CD4-positive, CD25-positive, alpha-beta regulatory T cell (primary cell): ENCODE measurements at places on chromosomes 11 and 22. TPM values are rescaled to one million over a fixed set of nuclear protein-coding genes. Genes with fewer than 3 reads are reported as not detected.

- H3K4me3 ChIP-seq, result no peak overlapping the region
- no peak overlapping the region for H3K27ac ChIP-seq
- no peaks in the 10 kb centered on the region for H3K27me3 ChIP-seq
- H3K36me3 ChIP-seq, result no peaks in the 10 kb centered on the region
Measured at GRCh38 chr11:73158356-73159051, 16.4 kb upstream of the FCHSD2 start.

GRCh38 chr22:28424427-28425080 lies 255.1 kb downstream of the TTC28 start:
- H3K27ac ChIP-seq, result no peak overlapping the region
- no peaks in the 10 kb centered on the region for H3K36me3 ChIP-seq
- no peak overlapping the region for H3K4me3 ChIP-seq
- H3K4me1 ChIP-seq, result no peaks in the 10 kb centered on the region
- DNase-seq, result no peak
- H3K27me3 ChIP-seq, result no peaks in the 10 kb centered on the region

BUD13 gene
- 14.8 TPM for polyA plus RNA-seq

GRCh38 chr11:73325036-73325981 lies 17.2 kb downstream of the ARHGEF17 start:
- no peaks in the 10 kb centered on the region for H3K4me1 ChIP-seq
- no peak for DNase-seq
- no peak overlapping the region for H3K27ac ChIP-seq
- no peak overlapping the region for H3K4me3 ChIP-seq

GRCh38 chr22:23278883-23279675 lies 98.8 kb downstream of the BCR start:
- no peak overlapping the region for H3K4me3 ChIP-seq
- DNase-seq, result no peak
- H3K27me3 ChIP-seq, result no peaks in the 10 kb centered on the region
- peaks cover 10% of the 10 kb centered on the region for H3K36me3 ChIP-seq

GRCh38 chr11:108715239-108715638 lies 50.4 kb downstream of the DDX10 start:
- H3K4me1 ChIP-seq, result no peaks in the 10 kb centered on the region
- no peak overlapping the region for H3K4me3 ChIP-seq
- H3K36me3 ChIP-seq, result peaks cover 22% of the 10 kb centered on the region

- H3K27me3 ChIP-seq, result no peaks in the 10 kb centered on the region
- H3K4me3 ChIP-seq, result no peak overlapping the region
- no peaks in the 10 kb centered on the region for H3K4me1 ChIP-seq
- H3K27ac ChIP-seq, result no peak overlapping the region
- H3K36me3 ChIP-seq, result peaks cover 74% of the 10 kb centered on the region
Measured at GRCh38 chr11:43410394-43410793, 51.7 kb downstream of the TTC17 start.

DNA sequence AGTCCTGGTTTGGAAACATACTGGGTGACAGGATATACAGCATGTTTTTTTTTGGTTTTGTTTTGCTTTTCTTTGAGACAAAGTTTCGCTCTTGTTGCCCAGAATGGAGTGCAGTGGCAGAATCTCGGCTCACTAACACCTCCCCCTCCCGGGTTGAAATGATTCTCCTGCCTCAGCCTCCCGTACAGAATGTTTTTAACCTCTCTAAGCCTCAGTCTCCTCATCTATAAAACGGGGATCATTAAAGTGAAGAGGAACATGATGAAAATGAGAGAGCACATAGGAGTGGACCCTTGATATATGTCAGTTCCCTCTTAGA lies 28.1 kb upstream of the SCARF2 start:
- DNase-seq, result no peak
- peak overlapping the region; percentile 66 for H3K4me3 ChIP-seq
- H3K4me1 ChIP-seq, result peaks cover 53% of the 10 kb centered on the region
- peaks cover 4% of the 10 kb centered on the region for H3K36me3 ChIP-seq
- peak overlapping the region; percentile 90 for H3K27ac ChIP-seq
- no peaks in the 10 kb centered on the region for H3K27me3 ChIP-seq

DNA sequence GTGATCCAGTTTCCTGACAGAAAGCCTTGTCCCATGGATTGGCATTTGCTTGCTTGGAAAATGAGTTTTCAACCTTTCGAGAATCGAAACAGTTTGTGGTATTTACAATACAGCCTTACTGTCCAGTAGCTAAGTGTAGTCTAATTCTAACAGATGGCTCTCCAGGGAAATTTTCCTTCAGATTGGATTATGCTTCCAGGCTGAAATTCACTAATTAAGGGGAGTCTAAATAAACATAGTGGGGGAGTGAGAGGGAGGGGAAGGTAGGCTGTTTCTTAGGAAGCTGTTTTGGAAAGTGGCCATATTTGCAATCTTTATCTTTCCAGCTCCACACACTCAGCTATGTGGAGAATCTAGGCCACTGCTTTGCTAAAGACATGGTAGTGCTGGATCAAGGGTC lies 81.3 kb downstream of the SYT9 start:
- H3K27me3 ChIP-seq, result peaks cover 2% of the 10 kb centered on the region
- no peaks in the 10 kb centered on the region for H3K4me1 ChIP-seq
- no peak for DNase-seq
- no peak overlapping the region for H3K4me3 ChIP-seq

OR51E2 gene
- not detected for polyA plus RNA-seq

LAYN gene
- polyA plus RNA-seq, result 17.9 TPM

DNA sequence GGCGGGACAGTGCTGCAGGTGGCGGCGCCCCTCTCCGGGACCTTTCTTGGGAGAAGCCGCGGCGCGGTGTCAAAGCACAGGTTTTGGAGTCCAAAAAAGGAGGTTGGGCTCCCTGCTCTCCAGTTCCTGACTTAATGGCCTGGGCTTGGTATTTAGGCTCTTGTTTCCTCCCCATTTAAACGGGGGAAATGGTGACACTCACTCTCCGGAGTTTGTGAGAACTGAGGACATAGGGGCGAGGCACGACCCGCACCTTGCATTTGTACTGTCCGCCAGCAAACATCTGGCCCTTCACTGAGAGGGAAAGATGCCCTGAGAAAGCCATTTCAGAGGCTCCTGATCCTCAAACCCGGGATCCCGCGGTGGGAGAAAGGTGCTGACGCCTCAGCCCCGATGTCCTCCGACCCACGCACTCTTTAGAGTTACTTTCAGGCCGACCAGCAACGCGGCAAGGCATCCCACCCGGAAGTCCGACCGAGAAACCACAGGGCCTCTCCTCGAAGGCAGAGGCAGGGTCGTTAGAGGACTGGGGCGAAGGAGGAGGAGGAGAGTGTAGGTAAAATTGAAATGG lies 2.9 kb upstream of the WDR74 start:
- no peaks in the 10 kb centered on the region for H3K36me3 ChIP-seq
- no peaks in the 10 kb centered on the region for H3K27me3 ChIP-seq
- H3K27ac ChIP-seq, result peak overlapping the region; percentile 99
- DNase-seq, result peak; percentile 40
- peaks cover 34% of the 10 kb centered on the region for H3K4me1 ChIP-seq
- peak overlapping the region; percentile 85 for H3K4me3 ChIP-seq

DNA sequence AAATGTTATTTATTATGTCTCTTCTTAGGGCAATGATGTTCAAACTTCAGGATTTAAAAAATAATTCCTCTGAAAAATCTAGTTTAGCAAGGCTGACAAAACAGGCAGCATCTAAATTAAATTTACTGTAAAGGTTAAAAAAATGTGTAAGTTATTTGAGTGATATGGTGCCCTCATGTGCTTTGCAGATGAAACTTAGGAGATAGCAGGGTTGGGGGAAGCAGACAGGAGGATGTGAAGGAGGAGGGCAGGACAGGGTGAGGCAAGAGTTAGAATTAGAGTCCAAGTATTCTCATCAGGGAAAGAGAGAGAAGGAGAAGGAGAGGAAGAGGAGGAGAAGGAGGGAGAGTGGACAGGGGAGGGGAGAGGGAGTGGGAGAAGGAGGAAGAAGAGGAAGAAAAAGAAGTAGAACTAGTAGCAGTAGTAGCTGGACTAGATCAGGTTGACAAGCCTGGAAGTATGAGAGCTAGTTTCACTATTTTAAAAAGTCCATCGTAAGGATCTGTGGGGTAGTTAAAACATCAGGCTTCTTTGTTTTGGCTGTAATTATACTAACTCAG lies 141.2 kb upstream of the SESN3 start:
- no peaks in the 10 kb centered on the region for H3K36me3 ChIP-seq
- no peak overlapping the region for H3K27ac ChIP-seq

DNA sequence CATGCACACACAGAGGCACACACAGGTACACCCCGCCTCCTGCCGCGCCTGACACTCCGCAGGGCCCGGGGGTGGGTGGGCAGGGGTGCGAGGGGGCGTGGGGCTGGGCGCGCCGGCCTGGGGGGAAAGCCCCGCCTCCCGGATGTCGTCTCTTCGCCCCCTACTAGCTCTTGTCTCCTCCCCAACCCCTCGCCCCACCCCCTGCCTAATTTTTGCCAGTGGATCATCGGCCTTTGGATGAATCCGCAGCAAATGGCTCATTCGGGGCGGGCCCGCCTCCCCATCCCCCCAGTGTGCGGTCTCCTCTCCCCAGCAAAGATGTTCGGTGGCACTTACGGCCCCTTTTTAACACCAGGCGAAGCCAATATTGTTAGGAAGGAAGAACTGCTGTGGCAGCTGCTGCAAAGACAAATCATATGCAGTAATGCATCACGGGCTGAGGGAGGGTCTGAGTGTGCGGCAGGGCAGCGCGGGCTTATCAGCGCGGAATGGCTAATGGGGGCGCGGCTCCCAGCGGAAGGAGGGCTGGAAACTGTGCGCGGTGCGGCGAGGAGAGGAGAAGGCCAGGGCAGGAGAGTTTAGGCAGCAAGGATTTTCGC lies 13.4 kb upstream of the NECTIN1 start:
- H3K4me1 ChIP-seq, result peaks cover 6% of the 10 kb centered on the region
- no peak for DNase-seq
- H3K4me3 ChIP-seq, result no peak overlapping the region
- peaks cover 9% of the 10 kb centered on the region for H3K27me3 ChIP-seq

GUCY1A2 gene
- polyA plus RNA-seq, result not detected

DNA sequence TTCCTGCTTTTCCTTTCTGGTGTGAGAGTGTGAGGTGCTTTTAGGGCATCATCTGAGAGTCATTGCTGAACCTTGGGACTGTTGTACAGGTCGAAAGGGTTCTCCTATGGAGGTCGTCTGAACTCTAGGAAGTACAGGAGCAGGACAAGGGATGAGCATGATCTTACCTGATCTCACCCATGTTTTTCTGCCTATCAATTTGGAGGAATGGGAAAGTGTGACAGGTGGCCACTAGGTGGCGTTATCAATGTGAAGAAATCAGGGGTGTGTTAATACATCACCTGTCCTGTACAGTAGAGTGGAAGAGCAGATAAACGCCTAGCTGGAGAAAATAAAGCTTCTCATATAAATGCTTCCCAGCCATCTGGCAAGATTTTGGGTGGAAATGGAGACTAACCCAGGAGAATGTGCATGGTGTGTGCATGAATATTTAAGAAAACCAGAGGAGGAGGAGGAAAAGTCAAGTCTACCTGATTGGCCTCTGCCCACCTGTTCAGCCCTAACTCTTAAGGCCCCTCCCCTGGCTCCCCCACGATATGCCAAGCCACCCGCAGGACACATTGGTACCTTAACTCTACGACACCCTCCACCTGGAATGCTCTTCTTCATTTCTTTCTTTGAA lies 72.0 kb upstream of the NARS2 start:
- no peak overlapping the region for H3K27ac ChIP-seq
- peak; percentile 63 for DNase-seq
- H3K36me3 ChIP-seq, result no peaks in the 10 kb centered on the region
- H3K4me1 ChIP-seq, result no peaks in the 10 kb centered on the region
- peaks cover 1% of the 10 kb centered on the region for H3K27me3 ChIP-seq

- H3K27ac ChIP-seq, result no peak overlapping the region
- H3K36me3 ChIP-seq, result no peaks in the 10 kb centered on the region
- peaks cover 2% of the 10 kb centered on the region for H3K27me3 ChIP-seq
- no peak for DNase-seq
- H3K4me1 ChIP-seq, result no peaks in the 10 kb centered on the region
Measured at GRCh38 chr11:117523680-117524079, 196.0 kb downstream of the CEP164 start.

GRCh38 chr11:121870206-121871045 lies 245.6 kb downstream of the BLID start:
- H3K4me1 ChIP-seq, result no peaks in the 10 kb centered on the region
- H3K27ac ChIP-seq, result no peak overlapping the region
- H3K36me3 ChIP-seq, result no peaks in the 10 kb centered on the region
- no peak overlapping the region for H3K4me3 ChIP-seq

GRCh38 chr22:36860821-36861659 lies at the start of gene NCF4:
NCF4 (plus strand) TSS chr22:36861006; CDS start chr22:36861172, 166 bp downstream.
- no peaks in the 10 kb centered on the region for H3K27me3 ChIP-seq
- H3K4me1 ChIP-seq, result peaks cover 32% of the 10 kb centered on the region
- peaks cover 15% of the 10 kb centered on the region for H3K36me3 ChIP-seq
- H3K4me3 ChIP-seq, result peak within 1 kb of the TSS; percentile 80
- peak; percentile 25 for DNase-seq

GRCh38 chr22:45804986-45805325 lies 133.3 kb downstream of the ATXN10 start:
- H3K36me3 ChIP-seq, result peaks cover 25% of the 10 kb centered on the region
- H3K4me1 ChIP-seq, result no peaks in the 10 kb centered on the region
- no peak for DNase-seq

- peaks cover 17% of the 10 kb centered on the region for H3K4me1 ChIP-seq
- H3K27ac ChIP-seq, result no peak overlapping the region
- H3K4me3 ChIP-seq, result no peak overlapping the region
- DNase-seq, result no peak
- no peaks in the 10 kb centered on the region for H3K36me3 ChIP-seq
Measured at GRCh38 chr11:64713781-64714363, 9.1 kb downstream of the NRXN2 start.

GRCh38 chr11:34495239-34495723 lies 18.3 kb downstream of the ELF5 start:
- no peak overlapping the region for H3K27ac ChIP-seq
- no peaks in the 10 kb centered on the region for H3K36me3 ChIP-seq
- no peak overlapping the region for H3K4me3 ChIP-seq

C1QTNF5 gene
- not detected for polyA plus RNA-seq

DNA sequence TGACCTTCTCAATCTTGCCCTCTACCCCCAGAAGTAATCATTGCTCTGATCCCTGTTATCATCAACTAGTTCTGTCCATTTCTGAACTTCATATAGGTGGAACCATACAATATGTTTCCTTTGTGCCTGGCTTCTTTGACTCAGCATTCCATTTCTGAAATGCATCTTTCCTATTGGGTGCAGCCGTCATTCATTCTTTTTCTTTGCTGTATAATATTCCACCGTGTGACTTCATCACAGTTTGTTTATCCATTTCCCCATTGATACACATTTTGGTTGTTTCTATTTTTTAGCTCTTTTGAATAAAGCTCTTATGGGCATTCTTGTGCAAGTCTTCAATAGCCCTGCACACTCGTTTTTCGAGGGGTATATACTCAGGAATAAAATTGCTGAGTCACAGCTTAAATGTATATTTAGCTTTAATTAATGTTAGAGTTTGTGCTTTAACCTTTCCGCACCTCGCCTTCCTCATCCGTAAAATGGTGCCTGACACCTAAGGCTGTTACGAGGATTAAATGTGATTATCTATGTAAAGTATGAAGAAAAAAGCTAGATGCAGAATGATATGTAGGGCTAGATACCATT lies 491.6 kb downstream of the MIAT start:
- peaks cover 3% of the 10 kb centered on the region for H3K27me3 ChIP-seq
- no peak for DNase-seq
- H3K36me3 ChIP-seq, result no peaks in the 10 kb centered on the region
- H3K27ac ChIP-seq, result no peak overlapping the region
- H3K4me3 ChIP-seq, result no peak overlapping the region
